ENCODE measurements at places on chromosomes 3 and 15.

GRCh38 chr15:85741021-85741421, 53.7 kb downstream of the KLHL25 start:
- DNase-seq: no peak

GRCh38 chr15:39951561-39951960, 17.6 kb downstream of the EIF2AK4 start:
- DNase-seq: no peak

DNA sequence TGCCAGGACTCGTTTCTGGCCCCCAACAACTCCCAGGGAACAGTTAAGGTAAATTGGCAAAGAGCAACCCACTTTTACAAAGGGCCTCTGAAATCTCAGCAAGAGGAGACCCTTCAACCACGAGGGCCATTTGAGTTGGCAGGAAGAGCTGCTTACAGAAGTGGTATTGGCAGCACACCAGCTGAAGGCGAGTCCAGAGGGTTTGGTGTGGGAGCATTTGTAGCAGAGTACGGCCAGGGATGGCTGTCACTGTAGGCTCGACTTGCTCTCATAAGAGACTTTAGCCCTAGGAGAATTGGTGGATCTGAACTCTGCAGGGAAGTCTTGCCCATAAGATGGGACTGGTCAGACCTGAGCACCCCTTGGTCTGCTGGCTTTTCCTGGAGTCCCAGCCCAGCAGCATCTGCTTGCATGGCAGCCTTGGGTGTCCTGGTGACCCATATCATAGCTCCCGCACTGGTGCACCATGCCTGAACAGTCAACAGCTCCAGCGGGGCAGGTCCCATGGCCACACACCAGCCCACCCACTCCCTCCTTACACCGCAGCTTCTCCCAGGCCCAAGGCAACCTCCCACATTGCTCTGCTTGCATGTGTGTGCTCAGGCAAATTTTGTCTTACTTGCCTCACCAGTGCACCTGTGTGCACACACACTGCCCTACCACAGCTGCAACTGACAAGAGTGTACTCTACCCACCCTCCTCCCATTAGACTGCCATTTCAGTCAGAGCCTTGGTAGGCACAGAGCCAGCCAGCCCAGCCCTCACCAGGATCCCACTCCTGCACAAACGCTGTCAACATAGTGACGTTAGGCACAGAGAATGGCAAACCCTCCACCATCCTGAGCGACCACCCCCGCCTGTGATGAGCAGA, 861.6 kb upstream of the DPPA4 start:
- DNase-seq: peak; percentile 45

DNA sequence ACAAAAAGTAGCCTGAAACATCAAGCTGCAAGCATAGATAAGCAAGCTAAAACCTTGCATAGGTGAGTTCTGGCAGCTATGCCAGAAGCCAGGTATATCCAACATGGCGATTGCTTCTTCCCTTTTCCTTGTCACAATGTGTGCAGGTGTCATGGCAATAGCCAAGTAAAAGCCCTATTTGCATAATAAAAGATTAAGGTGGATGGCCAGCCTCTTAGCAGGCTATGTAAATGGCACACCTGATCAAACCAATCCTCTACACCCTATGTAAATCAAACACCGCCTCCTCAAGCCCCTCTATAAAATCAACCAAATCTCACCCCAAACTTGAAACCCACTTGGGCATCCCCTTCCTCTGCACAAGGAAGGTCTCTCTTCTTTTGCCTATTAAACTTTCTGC, 366.8 kb downstream of the VGLL3 start:
- no peak for DNase-seq

GRCh38 chr15:65631503-65631902, 9.8 kb downstream of the SLC24A1 start:
- DNase-seq: no peak

- peak; percentile 13 for DNase-seq
Observed at GRCh38 chr15:26157081-26157480, 294.0 kb upstream of the ATP10A start.

- DNase-seq: peak; percentile 72
Observed at GRCh38 chr15:92655178-92655995, at the start of gene FAM174B. FAM174B (minus strand) TSS chr15:92655775.

DNA sequence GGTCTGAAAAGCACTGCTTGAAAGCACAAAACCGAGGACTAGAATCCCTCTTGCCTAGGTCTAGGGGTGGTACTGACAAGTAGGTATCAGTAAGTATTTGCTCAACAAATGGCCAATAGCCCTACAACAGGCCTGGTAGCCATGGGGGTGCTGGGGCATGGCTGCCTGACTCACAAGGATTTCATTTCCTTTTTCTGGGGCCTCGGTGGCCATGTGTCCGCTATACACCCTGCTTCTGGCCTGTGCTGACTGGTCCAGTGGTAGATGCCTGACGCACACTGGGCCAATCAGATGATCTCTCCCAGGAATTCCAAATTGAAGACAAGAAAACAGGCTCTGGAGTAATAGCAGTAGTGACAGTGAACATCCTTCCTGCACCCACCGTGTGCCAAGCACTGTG, 29.4 kb downstream of the MELTF start:
- no peak for DNase-seq

GRCh38 chr3:122681284-122681973, 790 bp downstream of the PARP14 start:
- peak; percentile 8 for DNase-seq

DNA sequence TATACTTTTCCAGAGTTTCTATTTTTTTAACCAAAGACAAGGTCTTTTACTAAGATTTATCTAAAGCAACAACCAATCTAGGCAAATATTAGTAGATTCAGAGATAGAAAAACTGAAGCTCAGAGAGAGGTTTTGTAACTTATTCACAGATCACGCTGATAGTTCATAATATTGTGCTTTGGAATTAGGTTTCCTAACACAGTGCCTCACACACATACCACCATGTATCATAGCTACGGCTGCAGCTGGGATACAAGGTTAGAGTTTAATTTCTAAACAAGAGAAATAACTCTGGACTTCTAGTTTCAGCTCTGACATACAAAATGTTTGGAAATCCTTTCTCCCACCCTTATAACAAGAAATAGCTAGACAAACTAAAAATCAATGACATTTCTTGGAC, 565.7 kb downstream of the PYDC2 start:
- DNase-seq: no peak

DNA sequence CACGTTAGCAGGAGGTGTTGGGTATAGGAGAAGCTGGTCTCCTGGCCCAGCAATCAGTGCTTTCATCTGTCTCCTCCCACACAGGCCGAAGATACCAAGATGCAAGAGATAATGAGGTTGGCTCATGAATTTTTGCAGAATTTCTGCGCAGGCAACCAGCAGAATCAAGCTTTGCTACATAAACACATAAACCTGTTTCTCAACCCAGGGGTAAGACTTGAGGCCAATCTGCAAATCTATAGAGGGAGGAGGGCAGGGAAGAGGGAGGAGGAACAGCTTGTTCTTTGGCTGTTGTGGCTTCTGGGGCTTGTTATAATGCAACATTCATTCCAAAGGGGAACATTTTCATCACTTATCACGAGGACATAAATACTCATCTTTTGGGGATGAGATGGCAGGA, 195.3 kb downstream of the ITPR1 start:
- no peak for DNase-seq

DNA sequence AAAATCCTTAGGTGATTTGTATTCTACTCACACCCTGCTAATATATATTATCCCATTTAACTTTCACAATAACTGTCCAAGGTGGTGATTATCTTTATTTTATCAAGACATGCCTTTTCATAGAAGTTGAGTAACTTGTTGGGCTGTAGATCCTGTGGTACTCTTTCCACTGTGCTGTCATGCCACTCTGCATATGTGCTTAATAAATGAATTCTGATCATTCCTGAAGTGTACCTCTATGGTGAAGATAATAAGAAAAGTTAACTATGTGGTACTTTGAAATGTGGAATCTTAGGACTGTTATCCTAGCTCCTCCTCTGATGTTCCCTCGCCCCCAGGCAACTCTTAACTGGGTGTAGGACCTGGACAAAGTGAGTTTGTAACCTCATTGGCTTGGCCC, 5.2 kb downstream of the SNRK start:
- peak; percentile 23 for DNase-seq

- DNase-seq: no peak
Observed at GRCh38 chr15:74794248-74794969, 12.5 kb downstream of the CSK start.

- no peak for DNase-seq
Observed at GRCh38 chr3:189827108-189827507, 195.9 kb downstream of the TP63 start.

DNA sequence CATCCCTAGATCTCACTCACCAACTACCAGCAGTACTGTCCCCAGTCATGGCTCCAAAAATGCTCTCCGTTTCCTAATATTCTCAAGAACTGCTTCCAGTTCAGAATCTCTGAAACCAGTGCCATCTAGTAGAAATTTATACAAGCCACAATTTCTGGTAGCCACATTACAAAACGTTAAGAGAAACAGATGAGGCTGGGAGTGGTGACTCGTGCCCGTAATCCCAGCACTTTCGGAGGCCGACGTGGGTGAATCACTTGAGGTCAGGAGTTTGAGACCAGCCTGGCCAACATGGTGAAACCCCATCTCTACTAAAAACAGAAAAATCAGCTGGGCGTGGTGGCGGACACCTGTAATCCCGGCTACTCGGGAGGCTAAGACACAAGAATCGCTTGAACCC, 78.4 kb upstream of the RAD18 start:
- no peak for DNase-seq

- no peak for DNase-seq
Observed at GRCh38 chr15:72288796-72289596, 16.6 kb upstream of the PARP6 start.

- DNase-seq: no peak
Observed at GRCh38 chr15:95887666-95888390, 442.7 kb upstream of the NR2F2 start.

GRCh38 chr3:186596568-186597287, 16.1 kb upstream of the AHSG start:
- DNase-seq: peak; percentile 61

DNA sequence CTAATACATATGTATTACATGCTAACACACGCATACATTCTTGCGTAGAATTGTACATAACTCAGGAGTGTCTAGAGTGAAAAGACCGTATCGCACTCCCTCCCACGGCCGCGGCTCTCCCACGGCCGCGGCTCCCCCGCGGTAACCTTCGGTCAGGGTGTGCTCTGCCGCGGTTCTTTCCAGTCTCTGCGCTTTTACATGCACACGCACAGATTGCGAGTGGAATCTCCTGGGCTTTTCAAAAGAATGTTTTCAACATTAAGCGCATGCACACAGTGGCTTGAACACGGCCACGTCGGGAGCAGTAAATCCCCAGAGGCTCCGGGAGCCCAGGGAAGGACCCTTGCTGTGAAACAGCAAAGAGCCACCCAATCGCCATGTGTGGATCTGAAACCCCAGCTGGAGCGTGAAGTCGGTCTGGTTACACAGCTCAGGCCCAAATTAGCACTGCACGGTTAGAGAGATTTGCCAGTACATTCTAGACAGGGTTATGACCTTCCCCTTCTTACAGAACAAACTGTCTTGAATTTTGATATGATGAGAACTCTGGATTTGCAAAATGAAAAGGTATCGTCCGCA, 805 bp upstream of the RGMA start:
- DNase-seq: peak; percentile 22
